ENCODE measurements at places on chromosomes 7 and 10.

DNA sequence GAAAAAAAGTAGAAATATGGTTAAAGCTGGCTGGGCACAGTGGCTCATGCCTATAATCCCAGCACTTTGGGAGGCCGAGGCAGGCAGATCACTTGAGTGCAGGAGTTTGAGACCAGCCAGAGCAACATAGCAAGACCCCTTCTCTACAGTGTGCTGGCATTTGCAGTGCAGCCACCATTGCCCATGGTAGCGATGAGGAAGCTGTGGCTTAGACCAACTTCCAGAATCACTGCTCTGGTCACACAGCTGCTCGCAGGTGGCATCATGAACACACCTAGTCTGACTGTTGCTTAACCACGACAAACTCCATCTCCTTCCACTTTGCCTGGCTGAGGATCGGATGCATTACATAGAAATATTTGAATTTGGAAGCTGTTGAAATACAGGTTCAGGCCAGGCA lies 137.1 kb downstream of the CUX1 start:
- no peak for DNase-seq

- no peak for DNase-seq
These were observed 388.8 kb upstream of the PHF14 start for GRCh38 chr7:10584886-10585285.

DNA sequence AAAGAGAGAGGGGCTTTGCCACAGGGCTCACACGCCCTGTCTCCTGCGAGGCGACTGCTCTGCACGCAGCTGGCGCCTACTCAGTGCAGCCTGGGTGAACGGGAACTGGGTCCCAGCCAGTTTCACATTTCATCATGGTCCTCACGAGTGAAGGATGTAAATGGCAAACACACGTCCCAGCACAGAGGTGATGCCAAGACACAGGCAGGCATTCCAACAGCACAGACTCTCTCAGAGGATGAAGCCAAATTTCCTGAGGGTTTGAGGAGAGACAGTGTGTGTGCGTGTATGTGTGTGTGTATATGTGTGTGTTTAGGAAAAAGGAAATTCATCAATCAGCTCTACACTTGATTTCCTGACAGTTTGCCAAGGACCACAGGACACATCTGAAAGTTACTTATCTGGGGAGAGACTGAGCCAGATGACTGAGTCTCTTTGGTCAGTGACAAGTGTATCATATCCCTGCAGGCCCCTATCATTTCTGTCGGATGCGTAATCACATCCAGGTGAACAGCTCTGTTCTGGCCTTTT lies 53.9 kb downstream of the CHST15 start:
- no peak for DNase-seq

DNA sequence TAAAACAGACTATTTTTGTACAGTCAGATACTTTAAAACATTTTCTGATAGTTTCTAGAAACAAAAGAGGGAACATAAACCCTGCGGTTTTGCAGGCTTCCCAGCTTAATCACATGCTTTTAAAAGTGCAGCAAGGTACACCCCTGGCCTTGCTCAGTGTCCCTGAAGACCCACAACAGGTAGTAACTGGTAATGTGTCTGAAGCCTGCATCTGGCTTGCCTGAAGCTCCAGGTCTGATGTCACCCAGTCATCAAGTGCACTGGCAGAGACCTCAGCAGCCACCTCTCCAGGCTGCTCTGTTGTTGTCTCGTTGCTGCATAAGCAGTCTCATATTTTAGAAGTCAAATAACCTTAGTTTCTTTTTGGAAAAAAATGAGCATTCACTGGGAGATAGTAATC lies 376.1 kb upstream of the MTPN start:
- no peak for DNase-seq

DNA sequence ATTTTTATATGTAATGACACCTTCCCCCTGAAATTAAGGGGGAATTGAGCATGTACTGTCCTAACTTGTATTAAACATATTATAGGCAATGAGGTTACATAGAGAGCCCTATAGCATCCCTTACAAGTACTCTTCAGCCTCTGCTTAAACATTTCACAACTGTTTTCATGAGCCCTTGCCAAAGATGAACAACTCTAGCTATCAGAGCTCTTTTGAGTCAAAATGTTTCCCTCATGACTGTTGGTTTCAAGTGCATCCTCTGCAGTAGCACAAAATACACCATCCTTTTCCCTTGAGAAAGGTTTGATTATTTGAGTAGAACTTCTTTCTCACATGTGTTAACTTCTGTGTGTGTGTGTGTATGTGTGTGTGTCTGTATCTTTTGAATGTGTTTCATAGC lies 1157.6 kb upstream of the CELF2 start:
- DNase-seq, result no peak

- no peak for DNase-seq
These were observed 263.2 kb downstream of the HGF start for GRCh38 chr7:81506609-81507008.

DNA sequence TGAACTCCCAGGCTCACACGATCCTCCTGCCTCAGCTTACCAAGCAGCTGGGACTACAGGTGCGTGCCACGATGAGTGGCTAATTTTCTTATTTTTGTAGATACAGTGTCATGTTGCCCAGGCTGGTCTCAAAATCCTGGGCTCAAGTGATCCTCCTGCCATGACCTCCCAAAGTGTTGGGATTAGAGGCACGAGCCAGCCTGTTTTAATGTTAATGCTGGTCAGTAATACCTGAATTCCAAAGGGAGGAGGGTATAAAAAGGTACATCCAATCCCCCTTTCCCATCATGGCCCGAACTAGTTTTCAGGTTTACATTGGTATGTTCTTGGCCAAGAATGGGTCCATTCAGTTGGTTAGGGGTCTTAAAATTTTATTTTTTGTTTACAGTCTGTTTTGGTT lies 329.1 kb downstream of the PARD3 start:
- no peak for DNase-seq

DNA sequence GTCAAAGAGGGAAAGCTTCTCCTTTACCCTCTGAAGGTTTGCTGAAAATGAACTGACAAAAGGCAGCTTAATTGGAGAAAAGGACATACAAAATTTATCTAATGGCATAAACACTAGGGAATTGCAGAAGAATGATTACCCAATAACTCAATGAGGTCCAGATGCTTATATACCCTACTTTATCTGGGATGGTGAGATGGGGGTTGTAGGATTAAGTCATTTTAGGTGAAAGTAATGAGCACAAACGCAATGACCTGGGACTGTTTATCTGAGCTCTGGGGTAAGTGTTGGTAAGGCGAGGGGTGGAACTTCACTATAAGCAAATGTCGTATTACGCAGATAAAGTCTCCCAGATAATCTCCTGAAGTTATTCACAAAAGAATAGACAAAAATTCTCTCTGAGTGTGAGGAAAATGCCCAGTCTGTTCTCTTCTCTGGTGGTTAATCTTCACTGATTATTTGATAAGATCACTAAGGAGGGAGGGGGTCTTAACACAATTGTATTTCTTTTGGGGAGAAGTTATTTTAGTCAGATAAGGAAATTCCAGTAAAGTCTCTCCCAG lies 1067.8 kb downstream of the DNAJB9 start:
- no peak for DNase-seq

DNA sequence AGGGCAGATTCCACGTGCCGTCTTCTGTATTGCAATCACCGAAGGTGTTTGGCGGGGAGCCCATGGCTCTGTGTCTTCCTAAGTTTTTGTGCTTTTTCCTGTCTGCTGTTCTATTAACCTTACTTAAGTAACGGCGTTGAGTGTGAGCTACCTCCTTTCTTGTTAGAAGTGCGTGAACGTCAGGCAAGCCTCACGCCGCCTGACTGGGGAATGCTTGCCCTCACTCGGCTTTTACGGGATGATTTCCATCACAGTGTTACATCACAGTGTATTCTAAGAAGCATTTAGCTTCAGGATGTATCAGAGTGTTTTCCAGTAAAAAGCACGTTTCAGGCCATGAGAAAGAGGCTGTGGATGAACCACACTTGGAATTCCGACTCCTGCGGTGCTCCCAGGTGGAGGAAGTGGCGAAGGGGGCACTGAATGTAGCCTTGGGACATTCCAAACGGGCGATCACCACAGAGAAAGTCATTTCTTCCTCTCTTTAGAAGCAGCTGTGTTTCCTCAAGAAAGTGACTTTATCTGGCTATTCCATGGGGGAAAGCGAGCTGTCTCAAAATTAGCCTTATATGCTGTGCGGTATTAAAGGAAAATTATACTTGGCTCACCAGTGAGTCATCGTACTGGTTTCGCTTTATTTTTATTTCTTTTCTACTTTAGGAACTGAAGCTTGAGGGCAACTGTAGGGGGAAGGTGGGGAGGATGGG lies 290.7 kb downstream of the KLF6 start:
- no peak for DNase-seq

DNA sequence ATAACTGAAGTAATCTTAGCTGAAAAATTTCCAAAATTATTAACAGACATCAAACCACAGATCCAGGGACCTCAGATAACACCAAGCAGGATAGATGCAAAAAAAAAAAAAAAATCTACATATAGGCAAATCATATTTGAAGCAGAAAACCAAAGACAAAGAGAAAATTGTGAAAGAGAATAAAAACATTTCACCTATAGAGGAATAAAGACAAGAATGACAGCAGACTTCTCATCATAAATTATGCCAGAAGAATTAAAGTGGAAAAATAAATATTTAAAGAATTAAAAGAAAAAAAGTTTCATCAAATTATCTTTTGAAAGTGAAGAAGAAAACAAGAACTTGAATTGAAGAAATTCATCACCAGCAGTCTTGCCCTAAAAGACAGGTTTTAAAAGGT lies 467.5 kb downstream of the GPAM start:
- no peak for DNase-seq

DNA sequence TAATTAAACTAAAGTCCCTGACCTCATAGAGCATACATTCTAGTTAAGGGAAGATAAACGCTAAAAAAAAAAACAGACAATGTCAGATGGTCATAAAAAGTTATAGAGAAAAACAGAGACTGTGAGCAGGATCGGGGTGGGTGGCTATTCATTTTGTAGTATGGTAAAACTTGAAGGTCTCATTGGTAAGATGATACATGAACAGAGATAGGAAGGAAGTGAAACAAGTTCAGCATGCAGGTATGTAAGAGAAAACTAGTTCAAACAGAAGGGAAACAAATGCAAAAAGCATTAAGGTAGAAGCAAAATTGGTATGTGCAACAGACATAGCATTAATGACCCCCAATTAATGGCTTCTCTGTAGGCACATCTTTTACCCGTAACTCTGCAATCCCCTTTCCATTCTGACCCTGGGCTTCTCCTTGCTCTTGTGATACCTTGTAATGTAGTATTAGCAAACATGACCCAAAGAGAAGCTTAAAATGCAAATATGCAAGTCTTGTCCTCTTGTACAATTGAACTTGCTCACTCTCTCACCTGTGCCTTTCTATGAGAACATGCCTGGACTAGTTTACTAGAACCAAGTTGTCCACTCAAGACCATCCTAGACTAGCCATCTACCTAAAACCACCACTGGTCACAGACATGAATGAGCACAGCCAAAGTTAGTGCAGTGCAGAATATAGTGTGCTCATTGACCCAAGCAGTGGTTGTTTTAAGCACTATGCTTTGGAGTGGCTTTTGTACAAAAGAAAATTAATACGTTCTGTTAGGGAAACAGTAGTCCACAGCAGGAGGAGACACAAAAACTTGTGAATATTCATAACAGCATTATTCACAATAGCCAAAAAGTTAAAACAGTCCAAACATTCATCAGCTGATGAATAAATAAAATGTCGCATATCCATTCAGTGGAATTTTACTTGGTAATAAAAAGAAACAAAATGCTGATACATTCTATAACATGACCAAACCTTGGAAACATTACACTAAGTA lies 57.0 kb downstream of the BRAF start:
- DNase-seq, result no peak

DNA sequence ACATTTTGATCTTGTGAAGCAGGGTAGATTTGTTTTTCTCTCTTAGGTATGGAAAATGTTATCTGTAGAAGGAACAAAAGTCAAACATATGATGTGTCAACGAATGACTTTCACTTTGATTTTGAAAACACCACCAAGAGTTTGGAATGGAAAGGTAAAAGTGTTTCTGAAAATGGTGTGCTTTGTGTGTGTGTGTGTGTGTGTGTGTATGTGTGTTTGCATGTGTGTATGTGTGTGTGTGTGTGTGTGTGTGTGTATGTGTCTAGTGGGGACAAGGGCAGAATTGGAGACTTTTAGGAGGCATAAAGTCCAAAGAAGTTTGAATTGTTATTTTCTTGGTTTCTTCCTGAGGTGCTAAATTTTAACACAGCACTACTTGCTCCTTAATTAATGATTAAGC lies 115.4 kb upstream of the PRKCQ start:
- no peak for DNase-seq

- no peak for DNase-seq
These were observed 84.4 kb downstream of the KLF6 start for GRCh38 chr10:3700531-3701076.

DNA sequence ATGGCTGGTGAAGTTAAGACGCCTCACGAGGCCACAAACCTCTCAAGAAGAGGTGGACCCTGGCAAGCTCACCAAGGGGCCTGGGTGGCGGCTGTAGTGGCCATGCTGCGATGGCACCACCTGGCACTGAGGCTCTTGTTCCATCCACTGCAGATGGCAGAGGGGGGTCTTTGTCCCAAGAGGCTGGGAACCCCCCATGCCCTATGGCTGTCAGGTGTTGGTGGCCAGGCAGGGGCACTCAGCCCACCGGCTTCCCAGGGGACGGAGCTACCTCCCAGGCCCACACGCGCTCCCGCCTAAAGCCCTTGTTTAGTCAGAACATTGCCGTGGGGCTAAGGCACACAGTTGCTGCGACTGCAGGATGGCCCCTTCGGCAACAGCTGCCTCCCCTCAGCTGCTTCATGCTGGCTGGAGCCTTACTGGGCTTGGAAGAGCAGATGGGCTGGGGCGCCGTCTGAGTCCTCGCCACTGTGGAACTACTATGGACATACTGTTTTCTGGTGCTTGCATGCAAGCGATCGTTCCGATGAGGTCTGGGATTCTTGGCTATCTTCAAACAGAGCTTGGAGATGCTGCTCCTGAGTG lies 46.8 kb downstream of the DPYSL4 start:
- DNase-seq, result no peak

DNA sequence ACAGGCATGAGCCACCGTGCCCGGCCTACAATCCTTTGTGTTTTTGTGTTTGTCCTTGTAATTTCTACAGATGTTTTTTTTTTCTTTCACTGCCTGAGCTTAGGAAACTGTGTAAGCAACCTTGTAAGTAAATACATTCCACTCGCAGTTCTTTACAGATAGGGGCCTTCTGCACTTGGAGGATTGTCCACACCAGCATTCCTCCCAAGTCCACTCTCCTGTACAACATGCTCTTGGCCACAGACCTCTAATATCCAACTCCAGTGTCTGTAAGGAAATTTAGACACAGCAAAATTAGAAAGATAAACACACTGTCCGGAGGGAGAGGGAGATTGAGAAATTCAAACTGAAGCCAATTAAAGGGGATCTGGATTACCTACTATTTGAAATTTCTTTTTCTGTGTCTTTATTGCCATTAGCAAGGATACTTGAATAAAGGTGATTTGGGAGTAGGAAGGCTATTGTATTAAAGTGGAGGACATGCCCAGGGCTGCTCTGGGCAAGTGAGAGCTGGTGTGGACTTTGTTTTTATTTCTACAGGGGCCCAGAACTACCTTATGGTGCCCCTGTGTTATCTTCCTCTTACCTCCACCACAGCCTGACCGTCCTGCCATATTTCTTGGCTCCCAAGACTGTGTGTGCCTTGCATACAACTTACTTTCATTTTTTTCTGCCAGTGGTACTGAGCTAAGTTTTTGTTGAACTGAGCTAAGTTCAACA lies 9.7 kb downstream of the MXI1 start:
- DNase-seq, result no peak

- DNase-seq, result no peak
These were observed 6.3 kb upstream of the AKR1E2 start for GRCh38 chr10:4819707-4820106.

- DNase-seq, result no peak
These were observed 106.4 kb upstream of the DNAJB12 start for GRCh38 chr10:72461085-72461484.

- no peak for DNase-seq
These were observed 90.1 kb downstream of the PIP4K2A start for GRCh38 chr10:22624287-22624738.
